ENCODE measurements at places on chromosomes 6 and 20. TPM values are rescaled to one million over a fixed set of nuclear protein-coding genes. Genes with fewer than 3 reads are reported as not detected.

The GABRR1 gene
- total RNA-seq: 0.15 TPM

DNA sequence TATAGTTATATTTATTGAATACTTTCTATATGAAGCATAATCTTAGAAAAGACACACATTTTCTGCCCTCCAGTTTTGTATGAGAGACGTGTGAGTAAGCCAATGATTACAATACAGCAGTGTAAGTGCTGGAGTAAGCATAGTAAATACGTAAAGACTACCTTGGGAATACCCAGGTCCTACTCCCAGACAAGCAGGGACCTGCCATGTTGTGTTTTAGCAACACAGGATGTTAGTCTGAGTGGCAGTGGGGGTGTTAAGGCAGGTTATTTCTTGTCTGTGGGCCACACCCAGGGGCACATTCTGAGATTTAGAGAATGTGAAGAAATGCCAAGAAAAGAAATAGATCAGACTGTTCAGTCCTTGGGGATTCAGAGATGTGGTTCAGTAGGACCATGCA lies 34.3 kb upstream of the RNF144B start:
- no peak for DNase-seq

DNA sequence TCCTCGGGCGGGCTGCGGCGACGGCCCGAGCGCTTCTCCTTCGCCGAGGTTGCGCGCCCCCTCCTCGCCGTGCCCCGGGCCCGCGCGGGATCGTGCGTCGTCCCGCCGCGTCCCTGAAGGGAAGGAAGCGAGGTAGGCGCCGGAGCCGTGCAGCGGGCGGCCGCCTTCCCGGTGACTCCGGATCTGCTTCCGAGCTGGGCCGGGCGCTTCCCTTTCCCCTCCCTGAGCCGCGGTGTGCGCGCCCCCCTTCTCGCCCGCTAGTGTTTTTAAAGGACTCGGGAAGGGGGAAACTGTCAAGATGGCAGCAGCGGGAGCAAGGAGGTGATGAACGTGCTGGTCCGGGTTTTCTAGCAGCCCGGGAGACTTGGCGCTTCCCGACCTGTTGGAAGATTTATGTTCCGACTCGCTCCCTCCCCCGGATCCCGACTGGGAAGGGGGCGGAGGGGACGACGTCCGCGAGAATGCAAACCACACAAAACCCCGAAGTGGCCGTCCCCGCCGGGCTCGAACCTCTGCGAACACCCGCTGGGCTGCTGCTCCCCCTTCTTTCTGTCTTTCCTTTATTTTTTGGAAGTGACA lies 744 bp upstream of the FOXO3 start:
- peak; percentile 90 for DNase-seq

DNA sequence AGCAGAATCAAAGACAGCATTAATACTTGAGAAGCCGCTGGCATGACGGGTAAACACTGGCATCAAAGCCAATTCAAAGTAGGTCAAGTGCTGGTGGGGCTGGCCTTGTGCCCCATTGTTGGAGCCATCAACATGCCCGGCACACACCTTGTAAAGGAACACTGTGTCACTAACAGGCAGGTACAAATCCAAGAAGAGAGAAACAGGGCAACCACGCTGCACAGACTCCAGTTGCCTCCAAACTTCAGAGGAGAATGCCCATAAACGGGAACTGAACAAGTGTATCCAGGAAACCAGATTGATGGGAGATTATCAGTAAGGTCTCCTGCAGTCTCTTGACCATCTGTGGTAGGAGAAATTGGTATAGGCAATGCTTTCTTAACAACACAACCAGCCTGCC lies 127.0 kb upstream of the STXBP5 start:
- no peak for DNase-seq

DNA sequence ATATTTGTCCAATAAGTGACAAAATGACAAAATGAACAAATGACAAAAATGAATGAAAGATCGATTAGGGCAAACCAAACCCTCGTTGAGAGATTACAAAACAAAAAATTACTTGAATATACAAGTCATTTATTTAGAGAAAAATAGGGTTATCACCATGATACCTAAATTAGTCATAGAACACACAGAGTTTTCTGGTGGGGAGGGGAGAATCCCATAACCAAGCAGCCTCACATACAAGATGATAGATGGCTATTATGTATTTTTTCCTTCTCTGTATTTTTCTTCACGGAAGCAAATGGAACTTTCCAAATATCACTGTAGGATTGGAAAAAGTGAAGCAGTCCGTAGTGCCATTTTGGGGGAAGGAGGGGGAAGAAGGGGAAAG lies 28.5 kb upstream of the BMP6 start:
- no peak for DNase-seq

DNA sequence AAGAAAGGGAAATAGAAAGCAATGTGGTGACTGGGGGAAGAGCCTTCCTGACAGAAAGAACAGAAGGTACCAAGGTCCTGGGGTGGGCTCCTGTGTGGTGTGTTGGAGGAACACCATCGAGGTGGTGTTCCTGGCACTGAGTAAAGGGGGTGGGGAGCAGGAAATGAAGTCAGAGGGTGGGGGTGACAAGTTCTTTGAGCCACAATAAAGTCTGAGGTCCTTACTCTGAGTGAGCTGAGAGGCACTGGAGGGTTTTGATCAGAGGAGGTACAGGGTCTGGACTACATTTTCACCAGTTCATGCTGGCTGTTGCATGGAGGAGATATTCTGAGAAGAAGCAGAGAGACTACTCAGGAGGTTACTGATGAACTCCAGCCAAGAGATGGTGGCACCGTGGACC lies 198.2 kb downstream of the GMPR start:
- no peak for DNase-seq
